T-cell (primary cell): ENCODE measurements at places on chromosomes 6 and 20. TPM values are rescaled to one million over a fixed set of nuclear protein-coding genes. Genes with fewer than 3 reads are reported as not detected.

Gene PRR3
- total RNA-seq, result 15.0 TPM

Gene E2F1
- 2.4 TPM for total RNA-seq

Gene RPRD1B
- 39.4 TPM for total RNA-seq

Gene ZNF335
- 106 TPM for total RNA-seq

Gene DYNLRB1
- total RNA-seq, result 83.6 TPM

Gene ZBTB24
- 21.2 TPM for total RNA-seq

Gene SAMD3
- 68.2 TPM for total RNA-seq

Gene EPHA7
- total RNA-seq, result not detected

Gene MICAL1
- 81.9 TPM for total RNA-seq

Gene DEFB132
- total RNA-seq, result not detected

Gene CCM2L
- not detected for total RNA-seq

- no peak overlapping the region for H3K27ac ChIP-seq
- DNase-seq, result no peak
- H3K4me3 ChIP-seq, result no peak overlapping the region
- no peaks in the 10 kb centered on the region for H3K4me1 ChIP-seq
- H3K36me3 ChIP-seq, result no peaks in the 10 kb centered on the region
These were observed 864.1 kb downstream of the HACE1 start for GRCh38 chr6:103995571-103995970.

DNA sequence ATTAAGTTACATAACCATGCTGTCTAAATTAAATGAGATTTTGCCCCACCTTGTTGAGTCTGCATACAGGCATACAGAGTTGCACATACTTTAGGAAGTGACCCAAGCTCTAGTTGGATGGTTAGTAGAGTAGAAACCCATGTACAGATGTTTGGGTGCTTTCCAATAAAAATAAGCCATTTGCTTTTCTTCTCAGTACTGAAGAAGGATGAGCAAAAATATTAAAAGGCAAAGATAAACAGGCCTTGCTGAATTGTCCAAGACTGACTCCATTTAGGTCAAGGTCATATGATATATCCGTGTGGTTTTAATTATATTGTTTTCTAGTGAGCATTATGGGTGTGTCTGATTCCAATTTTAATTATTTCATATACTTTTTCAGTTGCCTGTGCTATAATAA, 589.4 kb downstream of the RFPL4B start:
- no peak overlapping the region for H3K4me3 ChIP-seq
- no peak overlapping the region for H3K27ac ChIP-seq
- H3K4me1 ChIP-seq, result no peaks in the 10 kb centered on the region
- no peaks in the 10 kb centered on the region for H3K27me3 ChIP-seq
- no peaks in the 10 kb centered on the region for H3K36me3 ChIP-seq
- DNase-seq, result no peak

- H3K4me3 ChIP-seq, result no peak overlapping the region
- no peaks in the 10 kb centered on the region for H3K36me3 ChIP-seq
- DNase-seq, result no peak
- H3K27me3 ChIP-seq, result no peaks in the 10 kb centered on the region
- H3K27ac ChIP-seq, result no peak overlapping the region
These were observed 4.6 kb upstream of the CABLES2 start for GRCh38 chr20:62411479-62412193.

- H3K27me3 ChIP-seq, result peaks cover 5% of the 10 kb centered on the region
- DNase-seq, result no peak
- H3K4me3 ChIP-seq, result no peak overlapping the region
- no peaks in the 10 kb centered on the region for H3K36me3 ChIP-seq
- H3K4me1 ChIP-seq, result no peaks in the 10 kb centered on the region
These were observed 48.1 kb upstream of the MBOAT1 start for GRCh38 chr6:20260360-20260759.

DNA sequence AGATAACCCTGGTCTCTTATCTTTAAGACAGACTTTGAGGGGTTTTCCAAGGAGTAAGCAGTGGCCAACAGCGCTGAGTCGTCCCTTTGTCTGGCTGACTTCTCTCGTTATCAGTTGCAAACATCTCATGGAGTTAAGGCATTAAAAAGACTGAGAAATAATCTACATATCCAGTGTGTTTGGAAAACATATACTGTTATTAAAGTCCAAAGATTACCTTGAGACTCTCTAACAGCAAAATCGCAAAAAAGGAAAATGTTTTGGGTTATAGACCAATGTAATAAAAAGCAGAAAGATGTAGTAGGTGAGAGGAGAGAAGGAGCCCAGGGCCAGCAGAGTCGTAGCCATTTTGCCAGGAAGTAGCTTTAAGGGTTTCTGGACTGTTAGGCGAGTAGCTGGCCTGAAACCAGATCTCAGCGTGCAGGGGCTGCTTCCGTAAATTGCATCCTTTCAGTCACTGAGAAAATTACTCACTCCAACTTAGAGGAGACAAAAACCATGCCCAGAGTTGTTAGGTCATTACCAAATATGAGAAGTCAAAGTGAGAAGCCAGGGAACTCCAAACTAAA, 24.6 kb downstream of the MYLK4 start:
- no peaks in the 10 kb centered on the region for H3K27me3 ChIP-seq
- no peaks in the 10 kb centered on the region for H3K4me1 ChIP-seq
- H3K36me3 ChIP-seq, result no peaks in the 10 kb centered on the region

GRCh38 chr20:54475334-54476168, at the start of gene DOK5:
DOK5 (plus strand) TSS chr20:54475593; CDS start chr20:54475947, 354 bp downstream.
- H3K4me3 ChIP-seq, result no peak within 1 kb of the TSS
- DNase-seq, result no peak
- H3K27me3 ChIP-seq, result peaks cover 24% of the 10 kb centered on the region
- H3K36me3 ChIP-seq, result no peaks in the 10 kb centered on the region

- no peak overlapping the region for H3K27ac ChIP-seq
- no peaks in the 10 kb centered on the region for H3K4me1 ChIP-seq
- DNase-seq, result no peak
- no peaks in the 10 kb centered on the region for H3K27me3 ChIP-seq
These were observed 9.7 kb upstream of the TENT5A start for GRCh38 chr6:81762132-81762531.

- no peak overlapping the region for H3K27ac ChIP-seq
- no peaks in the 10 kb centered on the region for H3K4me1 ChIP-seq
- H3K36me3 ChIP-seq, result no peaks in the 10 kb centered on the region
- no peaks in the 10 kb centered on the region for H3K27me3 ChIP-seq
These were observed 40.6 kb upstream of the ECHDC1 start for GRCh38 chr6:127383988-127384387.

DNA sequence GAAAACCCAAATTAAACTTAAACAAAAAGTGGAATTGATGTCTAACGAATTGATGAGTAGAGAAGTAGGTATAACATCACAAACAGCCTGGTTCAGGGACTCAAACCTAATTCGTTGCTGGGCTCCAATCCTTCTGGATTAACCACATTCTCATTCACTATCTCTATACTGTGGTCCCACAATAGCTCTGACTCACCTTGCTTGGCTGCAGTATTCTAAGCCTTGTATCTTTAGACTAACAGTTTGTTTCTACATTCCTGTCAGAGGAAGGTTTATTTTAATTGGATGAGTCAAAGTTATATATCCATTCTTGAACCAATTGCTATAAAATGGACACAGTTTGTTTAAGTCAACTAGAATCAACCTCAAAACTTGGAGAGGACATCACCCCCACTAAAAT, 530.5 kb upstream of the PTCHD4 start:
- no peak for DNase-seq
- H3K27me3 ChIP-seq, result no peaks in the 10 kb centered on the region
- no peak overlapping the region for H3K4me3 ChIP-seq
- H3K36me3 ChIP-seq, result no peaks in the 10 kb centered on the region
- H3K4me1 ChIP-seq, result no peaks in the 10 kb centered on the region

DNA sequence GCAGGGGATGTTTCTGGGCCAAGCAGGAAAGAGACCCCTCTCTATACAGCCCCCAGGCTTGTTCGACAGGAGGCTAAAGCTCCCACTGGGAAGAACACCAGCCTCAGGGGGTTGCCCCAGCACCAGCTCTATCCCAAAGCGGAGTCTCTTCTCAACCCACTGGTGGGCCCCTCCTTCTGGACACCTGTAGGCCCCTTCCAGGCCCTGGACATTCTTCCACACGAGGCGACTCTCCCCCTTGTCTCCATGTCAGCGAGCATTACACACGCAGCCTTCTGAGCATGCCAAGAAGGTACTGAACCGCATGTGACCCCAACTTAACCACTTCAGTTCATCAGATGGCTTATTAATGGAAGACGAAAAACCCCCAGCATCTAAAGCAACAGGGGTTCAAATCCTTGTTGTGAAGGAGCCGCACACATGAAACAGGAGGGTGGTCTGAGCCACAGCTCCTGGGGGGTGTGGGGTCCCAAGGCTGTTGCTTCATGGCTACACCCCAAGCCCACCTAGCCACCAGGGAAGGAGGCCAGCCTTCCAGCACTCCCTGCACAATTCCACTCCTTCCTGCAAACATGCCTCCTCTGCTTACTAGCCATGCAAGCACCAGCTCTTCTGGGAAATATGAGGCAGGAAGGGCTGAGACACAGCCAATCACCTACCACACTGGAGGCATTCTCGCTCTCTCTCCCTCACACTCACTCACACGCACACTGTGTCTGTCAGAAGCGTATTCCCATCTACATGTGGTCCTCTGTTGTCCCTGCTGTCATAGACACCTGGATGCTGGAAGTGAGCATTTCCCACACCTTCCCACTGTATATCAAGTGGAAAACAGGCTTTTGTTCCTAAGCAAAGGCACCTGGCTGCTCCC, 104.5 kb downstream of the NOL4L start:
- H3K36me3 ChIP-seq, result no peaks in the 10 kb centered on the region
- H3K27ac ChIP-seq, result no peak overlapping the region
- H3K4me3 ChIP-seq, result no peak overlapping the region

GRCh38 chr6:75206576-75207342, 906 bp upstream of the COL12A1 start:
- peak overlapping the region; percentile 54 for H3K4me3 ChIP-seq
- no peak overlapping the region for H3K27ac ChIP-seq
- DNase-seq, result no peak

DNA sequence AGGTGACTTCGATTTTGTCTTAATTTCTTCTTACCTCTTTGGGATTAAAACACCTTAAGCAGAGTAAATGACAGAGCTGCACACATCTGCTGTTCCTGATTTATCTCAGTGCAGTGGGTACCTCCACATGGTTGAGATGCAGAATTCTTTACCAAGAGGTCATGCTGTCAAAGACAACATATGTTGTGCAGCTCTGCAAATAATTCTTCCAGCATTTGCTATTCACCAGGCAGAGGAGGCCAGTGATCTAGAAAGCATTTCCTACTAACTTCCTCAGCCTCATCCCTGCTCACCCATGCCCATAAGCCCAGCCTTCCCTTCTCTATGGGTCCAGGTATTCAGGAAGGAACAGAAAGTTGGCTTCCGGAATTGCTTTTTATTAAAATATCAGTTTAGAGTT, 109.3 kb downstream of the THBS2 start:
- H3K4me1 ChIP-seq, result no peaks in the 10 kb centered on the region
- H3K4me3 ChIP-seq, result no peak overlapping the region
- no peak for DNase-seq
- no peak overlapping the region for H3K27ac ChIP-seq

- peak overlapping the region; percentile 81 for H3K27ac ChIP-seq
- no peaks in the 10 kb centered on the region for H3K27me3 ChIP-seq
- H3K4me1 ChIP-seq, result peaks cover 10% of the 10 kb centered on the region
- H3K36me3 ChIP-seq, result peaks cover 5% of the 10 kb centered on the region
These were observed 650 bp upstream of the CASP8AP2 start for GRCh38 chr6:89828988-89829471.

DNA sequence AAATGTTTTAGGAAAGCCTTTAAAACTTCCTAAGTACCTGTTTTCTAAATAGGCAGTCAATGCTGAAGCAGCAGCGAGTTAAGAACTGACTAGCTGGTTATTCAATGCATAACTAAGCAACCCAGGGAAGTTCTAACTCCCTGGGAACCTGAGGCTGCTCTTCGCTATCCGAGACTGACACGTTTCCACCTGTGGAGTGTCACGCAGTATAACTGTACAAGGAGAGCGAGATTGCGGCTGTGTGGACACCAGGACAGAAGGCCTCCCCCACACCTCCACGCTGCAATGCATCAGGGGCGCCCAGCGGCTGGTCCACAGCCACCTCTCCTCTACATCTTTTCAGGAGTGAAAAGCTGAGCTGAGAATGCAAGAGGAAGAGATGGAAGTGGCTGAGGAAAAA, 8.0 kb downstream of the PXDC1 start:
- no peaks in the 10 kb centered on the region for H3K36me3 ChIP-seq
- DNase-seq, result no peak
- no peaks in the 10 kb centered on the region for H3K27me3 ChIP-seq
- no peak overlapping the region for H3K27ac ChIP-seq
- no peak overlapping the region for H3K4me3 ChIP-seq

- H3K4me3 ChIP-seq, result no peak overlapping the region
- H3K4me1 ChIP-seq, result peaks cover 49% of the 10 kb centered on the region
- H3K27ac ChIP-seq, result no peak overlapping the region
- no peak for DNase-seq
- H3K36me3 ChIP-seq, result no peaks in the 10 kb centered on the region
These were observed 558 bp downstream of the LINC00237 start for GRCh38 chr20:21105429-21106170.

- no peaks in the 10 kb centered on the region for H3K36me3 ChIP-seq
- no peak overlapping the region for H3K4me3 ChIP-seq
- no peak overlapping the region for H3K27ac ChIP-seq
- H3K27me3 ChIP-seq, result no peaks in the 10 kb centered on the region
These were observed 5.2 kb downstream of the NCOA3 start for GRCh38 chr20:47506850-47507249.

DNA sequence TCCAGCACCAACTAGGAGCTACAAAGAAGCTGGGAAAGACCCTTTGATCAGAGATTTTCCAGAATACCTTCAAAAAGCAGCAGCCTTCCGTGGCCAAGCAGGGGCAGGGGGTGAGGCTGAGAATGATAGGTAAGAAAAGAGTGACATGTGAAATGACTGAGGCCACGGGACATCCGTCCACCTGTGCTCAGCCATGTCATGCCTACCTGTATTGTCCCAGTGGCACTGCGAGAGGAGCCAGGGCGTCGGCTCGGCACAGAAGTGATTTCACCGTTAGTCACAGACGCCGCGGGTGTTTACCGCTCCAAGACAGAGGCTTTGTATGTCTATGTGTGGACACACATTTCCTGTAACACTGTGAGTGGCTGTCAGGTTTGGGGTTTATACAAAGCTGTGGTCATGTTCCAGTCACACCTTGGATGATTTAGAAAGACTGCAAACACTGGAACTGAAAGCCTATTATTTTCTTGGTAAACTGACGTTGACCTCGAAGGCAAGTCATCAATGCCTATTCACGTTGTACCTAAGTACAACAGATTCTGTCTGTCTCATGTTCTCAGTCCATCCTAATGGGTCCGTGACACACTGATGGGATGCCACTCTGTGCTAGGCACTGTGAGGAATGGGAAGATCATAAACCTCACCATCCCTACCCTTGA, 32.1 kb upstream of the JAG1 start:
- no peaks in the 10 kb centered on the region for H3K36me3 ChIP-seq
- no peak overlapping the region for H3K27ac ChIP-seq
- H3K4me1 ChIP-seq, result no peaks in the 10 kb centered on the region
- no peak for DNase-seq
- H3K27me3 ChIP-seq, result no peaks in the 10 kb centered on the region
- H3K4me3 ChIP-seq, result no peak overlapping the region
